ENCODE measurements at places on chromosomes 16 and 17.

DNA sequence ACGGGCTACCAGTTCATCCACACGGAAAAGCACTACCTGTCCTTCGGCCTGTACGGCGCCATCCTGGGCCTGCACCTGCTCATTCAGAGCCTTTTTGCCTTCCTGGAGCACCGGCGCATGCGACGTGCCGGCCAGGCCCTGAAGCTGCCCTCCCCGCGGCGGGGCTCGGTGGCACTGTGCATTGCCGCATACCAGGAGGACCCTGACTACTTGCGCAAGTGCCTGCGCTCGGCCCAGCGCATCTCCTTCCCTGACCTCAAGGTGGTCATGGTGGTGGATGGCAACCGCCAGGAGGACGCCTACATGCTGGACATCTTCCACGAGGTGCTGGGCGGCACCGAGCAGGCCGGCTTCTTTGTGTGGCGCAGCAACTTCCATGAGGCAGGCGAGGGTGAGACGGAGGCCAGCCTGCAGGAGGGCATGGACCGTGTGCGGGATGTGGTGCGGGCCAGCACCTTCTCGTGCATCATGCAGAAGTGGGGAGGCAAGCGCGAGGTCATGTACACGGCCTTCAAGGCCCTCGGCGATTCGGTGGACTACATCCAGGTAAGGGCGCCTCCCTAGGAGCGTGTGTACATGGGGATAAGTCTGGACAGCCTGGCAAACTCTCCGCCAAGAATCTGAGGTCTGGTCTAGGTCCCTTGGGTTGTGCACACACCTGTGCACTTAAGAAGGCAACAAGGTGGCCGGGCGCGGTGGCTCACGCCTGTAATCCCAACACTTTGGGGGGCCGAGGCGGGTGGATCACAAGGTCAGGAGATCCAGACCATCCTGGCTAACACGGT, 4.2 kb downstream of the HAS3 start:
- no peak for DNase-seq

- DNase-seq = peak; percentile 54
These were observed 1.1 kb downstream of the MT2A start for GRCh38 chr16:56609463-56609921.

- peak; percentile 59 for DNase-seq
These were observed 43.8 kb upstream of the DHX40 start for GRCh38 chr17:59521465-59522126.

DNA sequence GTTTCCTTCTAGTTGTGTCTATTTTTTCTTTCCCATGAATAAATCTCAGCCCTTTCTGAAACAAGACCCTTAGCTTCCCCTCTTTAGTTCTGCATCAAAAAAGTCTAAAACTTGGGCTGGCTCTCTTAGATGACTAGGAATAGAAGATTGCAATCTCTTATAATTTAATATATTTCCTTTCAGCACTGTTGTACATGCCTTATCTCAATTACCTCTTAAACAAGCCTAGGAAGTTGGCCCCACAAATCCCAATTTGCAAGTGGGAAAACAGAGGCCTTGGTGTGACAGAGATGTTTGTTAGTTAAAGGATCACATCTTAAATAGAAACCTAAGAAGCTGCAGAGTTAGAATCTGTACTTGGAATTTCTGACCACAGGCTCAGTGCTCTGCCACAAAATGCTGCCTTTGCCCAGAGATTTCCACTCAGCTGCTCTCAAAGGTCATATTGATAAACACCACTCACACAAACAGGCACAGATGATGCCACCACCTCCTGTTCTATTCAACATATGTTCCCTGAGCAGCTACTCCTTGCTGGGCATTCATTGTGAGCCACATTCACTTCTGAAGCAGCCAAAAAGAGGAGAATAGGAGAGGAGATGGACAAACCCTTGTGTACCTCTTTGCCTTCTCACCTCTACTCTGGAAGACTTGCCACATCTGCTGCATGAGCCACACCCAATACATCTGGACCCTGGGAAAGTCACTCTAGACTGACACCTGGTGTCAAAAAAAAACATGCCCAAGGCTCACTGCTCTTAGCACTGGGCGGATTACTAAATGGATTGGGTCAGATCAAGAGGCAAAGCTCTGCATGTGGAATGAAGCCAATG, 5.5 kb downstream of the CCDC182 start:
- no peak for DNase-seq

- DNase-seq = no peak
These were observed 487.5 kb upstream of the SALL1 start for GRCh38 chr16:51638339-51639135.

DNA sequence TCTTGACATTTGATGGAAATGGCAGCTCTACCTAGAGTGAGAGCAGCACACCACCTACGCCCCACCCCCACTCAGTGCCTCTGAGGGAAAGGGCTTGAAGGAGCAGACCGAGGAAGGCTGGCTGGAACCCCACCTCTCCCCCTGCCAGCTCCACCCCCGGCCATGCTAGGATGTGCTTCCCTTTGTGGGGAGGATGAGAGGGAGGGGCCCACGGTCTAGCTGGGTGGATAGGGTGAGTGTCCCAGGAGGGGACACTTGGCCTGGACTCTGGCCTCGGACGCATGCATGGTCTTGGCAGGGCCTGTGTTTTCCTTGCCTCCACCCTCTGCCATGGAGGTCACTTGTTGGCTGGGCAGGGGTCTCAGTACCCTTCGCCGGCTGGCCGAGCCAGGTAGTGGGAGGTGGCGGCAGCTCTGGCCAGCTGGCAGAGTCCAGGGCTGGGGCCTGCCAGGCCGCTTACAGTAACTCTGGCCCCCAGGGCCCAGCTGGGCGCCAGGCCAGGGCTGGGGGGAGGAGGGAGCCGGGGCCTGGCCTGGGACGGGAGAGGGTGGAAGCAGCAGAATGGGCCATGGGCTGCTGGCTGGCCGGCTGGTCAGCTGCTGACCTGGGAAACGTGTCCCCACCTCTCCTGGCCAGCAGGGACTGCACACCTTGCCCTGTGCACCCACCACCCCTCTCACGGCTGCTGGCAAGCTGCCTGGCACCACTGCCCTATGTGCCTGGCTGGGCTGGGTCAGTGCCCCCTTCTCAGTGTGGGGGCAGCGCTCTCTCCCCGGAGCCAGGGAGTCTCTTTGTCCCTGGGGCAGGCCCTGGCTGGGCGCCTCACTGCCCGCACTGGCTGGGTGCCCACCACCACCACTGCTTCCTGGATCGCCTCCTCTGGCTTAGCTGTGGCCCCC, 23.0 kb downstream of the RARA start:
- no peak for DNase-seq

- DNase-seq = no peak
These were observed 1.4 kb upstream of the KRT19 start for GRCh38 chr17:41529491-41529915.

GRCh38 chr16:28935346-28935745, 3.6 kb downstream of the CD19 start:
- DNase-seq = no peak

GRCh38 chr17:21245639-21246084, 7.5 kb downstream of the NATD1 start:
- no peak for DNase-seq

DNA sequence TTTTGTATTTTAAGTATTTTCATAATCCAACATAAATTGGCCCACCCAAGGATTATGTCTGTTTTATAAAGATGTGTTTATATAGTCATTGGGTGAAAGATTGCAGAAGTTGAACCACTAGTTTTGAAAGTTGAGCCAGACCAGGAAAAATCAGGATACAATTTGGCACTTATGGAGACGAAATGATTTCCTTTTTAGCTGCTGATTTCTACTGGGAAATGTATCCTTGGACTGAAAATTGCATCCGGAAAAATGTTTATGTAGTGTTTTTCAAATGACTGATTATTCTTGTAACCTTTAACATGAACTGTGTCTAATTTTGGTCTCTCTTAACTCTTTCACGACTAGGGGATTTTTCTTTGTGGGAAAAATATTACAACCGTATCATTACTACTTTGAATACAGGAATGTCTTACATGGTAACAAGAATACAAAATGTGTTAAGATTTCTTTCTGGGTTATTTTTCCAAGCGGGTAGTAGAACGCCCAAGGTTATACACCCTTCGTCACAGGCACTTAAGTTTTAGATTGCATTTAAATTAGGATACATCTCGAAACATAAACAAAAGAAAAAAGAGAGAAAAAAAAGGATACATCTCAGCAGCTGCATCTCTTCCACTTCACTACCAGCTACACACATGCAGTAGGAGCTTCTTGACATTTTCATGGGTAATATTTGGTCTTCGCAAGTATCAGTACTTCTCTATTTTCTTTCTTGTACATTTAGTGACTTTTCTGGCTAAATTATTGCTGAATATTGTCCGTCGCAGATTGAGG, 273.0 kb upstream of the TBX2 start:
- DNase-seq = no peak

- no peak for DNase-seq
These were observed 170.2 kb downstream of the RAB11FIP4 start for GRCh38 chr17:31561469-31562375.

- DNase-seq = no peak
These were observed 22.8 kb downstream of the TMEM204 start for GRCh38 chr16:1556254-1556653.

DNA sequence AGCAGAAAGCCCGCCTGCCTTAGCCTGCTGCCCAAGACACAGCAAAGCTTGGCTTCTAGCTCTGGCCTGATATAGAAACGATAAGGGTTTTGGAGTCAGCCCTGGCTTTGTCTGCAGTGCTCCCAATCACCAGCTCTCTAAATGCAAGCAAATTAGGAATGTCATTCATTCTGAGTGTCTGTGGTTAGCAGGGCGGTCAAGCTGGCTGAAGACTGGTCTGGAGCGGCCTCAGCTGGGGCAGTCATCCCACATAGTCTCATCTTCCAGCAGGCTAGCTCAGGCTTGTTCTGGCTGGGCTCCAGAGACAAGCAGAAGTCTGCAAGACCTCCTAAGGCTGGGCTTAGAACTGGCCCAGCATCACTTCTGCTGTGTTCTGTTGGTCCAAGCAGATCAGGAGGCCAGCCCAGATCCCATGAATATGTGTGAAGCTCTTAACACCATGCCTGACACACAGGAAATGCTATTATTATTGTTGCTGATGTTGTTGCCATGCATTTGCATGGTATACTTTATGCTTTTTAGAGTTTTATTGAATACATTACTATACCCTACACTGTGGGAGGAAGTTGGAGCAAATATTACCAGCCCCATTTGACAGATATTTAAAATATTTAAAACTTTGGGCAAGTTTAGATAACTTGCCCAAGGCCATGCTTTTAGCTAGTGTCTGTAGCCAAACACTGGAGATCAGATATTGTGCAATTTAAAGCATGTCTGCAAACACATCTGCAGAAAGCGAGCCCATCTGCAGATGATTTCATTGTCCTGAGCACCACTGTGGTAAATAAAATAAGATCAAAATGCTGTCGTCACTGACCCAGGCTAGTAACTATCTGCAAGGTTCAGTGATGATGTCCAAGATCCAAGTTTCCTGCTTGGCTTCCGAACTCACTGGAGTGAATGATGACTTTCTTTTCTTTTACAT, 24.8 kb downstream of the TMC7 start:
- no peak for DNase-seq

DNA sequence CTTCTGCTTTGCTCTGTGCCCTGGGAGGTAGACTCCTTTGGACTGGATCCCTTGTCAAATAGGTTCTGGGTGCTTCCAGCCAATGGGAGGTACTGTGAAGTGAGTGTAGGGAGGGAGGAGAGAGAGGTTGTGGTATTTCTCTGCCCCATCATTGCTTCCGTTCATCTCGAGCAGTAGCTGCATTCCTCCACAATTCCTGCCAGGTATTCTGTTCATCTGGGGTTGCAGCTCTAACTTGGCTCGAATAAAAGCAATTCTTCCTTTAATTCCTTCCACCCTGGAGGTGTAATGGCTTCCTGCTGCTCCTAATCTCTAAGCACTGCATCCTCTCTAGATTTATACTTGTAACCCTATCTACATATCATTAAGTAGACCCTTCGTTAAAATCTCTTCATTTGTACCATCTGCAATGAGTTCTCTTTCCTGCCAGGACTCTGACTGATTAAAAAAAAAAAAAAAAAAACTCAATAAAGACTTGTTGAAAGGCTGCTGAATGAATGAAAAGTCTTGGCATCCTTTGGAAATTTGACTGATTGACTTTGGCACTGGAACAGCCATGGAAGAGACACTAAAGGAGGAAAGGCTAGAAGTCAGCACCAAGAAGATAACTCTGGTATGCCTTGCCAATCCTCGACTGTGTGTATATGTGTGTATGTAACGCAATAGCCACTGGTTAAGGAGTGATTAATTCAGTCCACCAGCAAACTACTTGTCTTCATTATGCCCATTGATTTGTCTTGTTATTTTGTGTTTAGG, 616.9 kb upstream of the SOX9 start:
- DNase-seq = no peak

- no peak for DNase-seq
These were observed 11.0 kb upstream of the SPOP start for GRCh38 chr17:49688848-49689247.

GRCh38 chr16:29231244-29231643, 175.3 kb downstream of the NPIPB11 start:
- DNase-seq = no peak

- no peak for DNase-seq
These were observed 9.8 kb upstream of the MED11 start for GRCh38 chr17:4721203-4722135.

- DNase-seq = peak; percentile 75
These were observed 4.0 kb downstream of the HIC1 start for GRCh38 chr17:2058586-2059546.

GRCh38 chr16:22284637-22285036, 12.6 kb upstream of the POLR3E start:
- no peak for DNase-seq

DNA sequence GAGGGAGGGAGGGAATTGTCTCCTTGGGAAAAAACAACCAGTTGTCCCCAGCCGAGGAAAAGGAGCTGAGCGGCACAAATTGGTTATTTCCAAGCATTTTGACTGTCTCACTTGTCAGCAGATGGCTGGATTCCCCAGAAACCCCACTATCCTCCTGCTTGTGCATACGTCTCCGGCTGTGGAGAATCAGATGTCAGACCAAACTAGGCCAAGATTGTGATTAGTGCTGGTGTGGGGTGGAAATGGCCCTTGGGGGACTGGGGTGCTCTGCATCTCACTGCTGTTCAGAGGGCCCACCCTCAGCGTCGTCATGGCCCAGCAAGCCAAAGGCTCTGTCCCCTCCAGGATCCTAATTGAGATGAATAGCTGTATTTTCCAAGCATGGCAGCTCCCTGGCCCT, 131.7 kb upstream of the HSBP1 start:
- no peak for DNase-seq

GRCh38 chr17:76710863-76711611, at the start of gene MXRA7:
TSS of gene MXRA7 (minus strand) at chr17:76710965. CDS start at chr17:76710946, 19 bp downstream.
- peak; percentile 75 for DNase-seq

DNA sequence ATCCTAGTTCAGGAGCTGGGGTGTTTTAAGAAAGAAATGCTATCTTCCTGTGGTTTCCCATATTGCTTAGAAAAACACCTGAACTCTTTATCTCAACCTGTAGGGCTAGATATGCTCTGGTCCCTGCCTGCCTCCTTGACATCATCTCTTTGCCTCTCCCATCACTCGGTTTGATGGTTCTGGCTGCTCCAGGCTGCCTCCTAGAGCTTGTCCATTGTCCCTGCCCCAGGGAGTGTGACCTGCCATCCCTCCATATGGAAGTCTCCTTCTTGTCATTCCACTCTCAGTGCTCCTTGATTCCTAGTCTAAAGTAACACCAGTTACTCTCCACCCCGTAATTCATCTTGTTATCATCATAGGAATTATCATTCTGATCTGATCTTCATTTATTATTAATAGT, 369.0 kb upstream of the EEF2KMT start:
- no peak for DNase-seq
